ENCODE measurements at places on chromosomes 11 and 22.

- no peak for DNase-seq
Observed at GRCh38 chr11:82315093-82315492, 418.6 kb downstream of the FAM181B start.

GRCh38 chr22:38172832-38173640 lies 8.6 kb downstream of the PLA2G6 start:
- DNase-seq: peak; percentile 98

DNA sequence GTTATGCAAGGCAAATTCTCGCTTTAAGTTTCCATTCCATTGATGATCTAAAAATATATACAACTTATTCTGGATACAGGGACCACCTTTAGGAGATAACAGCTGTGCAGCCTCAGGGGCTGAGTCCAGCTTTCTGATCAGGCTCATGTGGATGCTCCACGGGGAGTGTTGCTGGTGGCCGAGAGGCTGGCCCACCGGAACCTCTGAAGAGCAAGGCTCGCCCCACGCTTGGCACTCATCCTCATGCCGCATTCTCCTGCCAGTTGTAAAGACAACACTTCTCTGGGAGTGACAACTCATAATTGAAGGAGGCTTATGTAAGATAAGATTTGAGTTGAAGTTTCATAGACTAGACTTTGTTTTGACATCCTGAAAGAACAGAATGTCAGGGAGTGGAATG lies 123.5 kb downstream of the MPPED1 start:
- DNase-seq: no peak

GRCh38 chr11:120178561-120179056 lies 32.2 kb upstream of the OAF start:
- DNase-seq: no peak

DNA sequence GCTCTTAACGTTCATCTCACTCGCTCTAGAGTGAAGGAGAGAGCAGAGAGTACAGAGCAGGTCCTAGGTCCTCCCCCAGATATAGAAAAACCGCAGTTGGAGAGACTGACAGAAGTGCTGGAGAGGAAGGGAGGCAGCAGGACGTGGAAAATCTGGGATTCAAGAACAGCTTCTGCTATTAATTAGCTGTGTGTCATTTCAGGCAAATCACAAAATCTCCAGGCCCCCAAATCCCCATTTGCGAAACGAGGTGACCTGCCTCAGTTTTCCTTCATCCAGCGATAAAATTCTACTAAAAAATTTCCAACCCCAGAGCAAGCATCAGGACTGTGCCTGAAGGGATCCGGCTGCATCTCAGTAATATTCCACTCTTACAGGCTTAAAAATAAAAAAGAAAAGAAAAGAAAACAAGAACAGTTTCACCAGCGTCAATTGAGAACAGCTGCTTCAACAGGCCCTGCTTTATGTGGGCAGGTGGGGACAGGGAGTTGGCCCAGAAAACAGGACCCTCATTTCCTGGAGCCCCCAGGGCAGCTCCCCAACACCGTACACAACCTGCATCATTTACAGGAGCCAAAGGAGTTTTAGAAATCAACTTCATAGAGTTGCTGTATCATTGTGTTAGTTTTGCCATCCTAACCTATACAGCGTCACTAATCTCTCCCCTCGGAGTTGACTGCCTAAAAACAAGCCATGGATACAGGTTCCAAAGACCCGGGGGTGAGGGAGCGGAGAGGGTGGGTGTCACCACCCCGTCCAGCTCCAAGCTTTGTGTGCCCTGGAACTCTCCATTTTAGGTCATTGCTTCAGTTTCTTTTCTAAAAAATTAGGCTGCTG lies 2.3 kb upstream of the MALAT1 start:
- peak; percentile 56 for DNase-seq

GRCh38 chr11:124747406-124748099 lies 4.5 kb downstream of the VSIG2 start:
- peak; percentile 50 for DNase-seq

DNA sequence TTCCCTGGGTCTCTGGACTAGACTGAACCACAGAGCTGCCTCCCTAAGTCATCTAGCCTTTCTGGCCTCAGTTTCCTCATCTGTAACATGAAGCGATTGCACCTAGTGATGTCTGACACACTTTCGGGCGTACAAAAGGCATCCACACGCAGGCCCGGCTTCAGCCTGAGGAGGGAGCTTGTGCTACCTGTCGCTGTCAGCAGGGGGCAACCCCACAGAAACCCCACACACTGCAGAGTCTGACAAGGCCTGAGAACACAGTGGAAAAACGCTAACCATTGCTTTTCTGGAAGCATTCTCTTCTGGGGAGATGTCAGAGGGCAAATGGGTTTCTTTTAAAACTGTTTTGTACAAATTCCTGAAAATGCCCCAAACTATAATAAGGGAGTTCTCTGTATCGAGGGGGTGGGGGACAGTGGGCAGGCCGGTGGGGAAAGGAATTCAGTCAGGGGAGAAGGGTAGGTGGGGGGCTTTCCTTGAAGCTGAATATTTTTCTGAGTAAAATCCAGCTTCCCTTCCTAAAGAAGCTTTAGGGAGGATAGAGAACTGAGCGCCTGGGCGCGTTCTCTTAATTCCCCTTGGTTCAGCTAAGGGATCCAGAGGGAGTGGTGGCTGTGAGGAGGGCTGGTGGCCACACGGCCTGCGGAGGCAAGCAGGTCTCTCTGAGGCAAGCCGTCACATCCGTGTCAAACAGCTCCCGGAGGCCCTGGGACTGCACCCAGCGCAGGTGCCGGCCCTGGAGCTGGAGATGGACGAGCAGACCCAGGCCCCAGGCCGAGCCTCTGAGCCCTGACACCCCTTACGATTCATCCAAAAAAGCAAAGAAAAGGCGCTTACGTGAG lies 533 bp downstream of the ELF5 start:
- DNase-seq: peak; percentile 49

DNA sequence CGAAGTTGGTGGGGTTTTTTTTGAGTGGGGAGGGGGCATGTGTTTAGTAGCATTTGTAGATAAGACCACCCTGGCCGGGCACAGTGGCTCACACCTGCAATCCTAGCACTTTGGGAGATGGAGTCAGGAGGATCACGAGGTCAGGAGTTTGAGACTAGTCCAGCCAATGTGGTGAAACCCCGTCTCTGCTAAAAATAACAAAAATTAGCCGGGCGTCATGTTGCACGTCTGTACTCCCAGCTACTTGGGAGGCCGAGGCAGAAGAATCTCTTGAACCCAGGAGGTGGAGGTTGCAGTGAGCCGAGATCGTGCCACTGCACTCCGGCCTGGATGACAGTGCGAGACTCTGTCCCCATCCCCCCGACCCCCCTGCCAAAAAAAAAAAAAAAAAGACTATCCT lies 34.6 kb downstream of the CECR2 start:
- DNase-seq: no peak

- no peak for DNase-seq
Observed at GRCh38 chr11:111010391-111011274, 234.9 kb upstream of the POU2AF2 start.

DNA sequence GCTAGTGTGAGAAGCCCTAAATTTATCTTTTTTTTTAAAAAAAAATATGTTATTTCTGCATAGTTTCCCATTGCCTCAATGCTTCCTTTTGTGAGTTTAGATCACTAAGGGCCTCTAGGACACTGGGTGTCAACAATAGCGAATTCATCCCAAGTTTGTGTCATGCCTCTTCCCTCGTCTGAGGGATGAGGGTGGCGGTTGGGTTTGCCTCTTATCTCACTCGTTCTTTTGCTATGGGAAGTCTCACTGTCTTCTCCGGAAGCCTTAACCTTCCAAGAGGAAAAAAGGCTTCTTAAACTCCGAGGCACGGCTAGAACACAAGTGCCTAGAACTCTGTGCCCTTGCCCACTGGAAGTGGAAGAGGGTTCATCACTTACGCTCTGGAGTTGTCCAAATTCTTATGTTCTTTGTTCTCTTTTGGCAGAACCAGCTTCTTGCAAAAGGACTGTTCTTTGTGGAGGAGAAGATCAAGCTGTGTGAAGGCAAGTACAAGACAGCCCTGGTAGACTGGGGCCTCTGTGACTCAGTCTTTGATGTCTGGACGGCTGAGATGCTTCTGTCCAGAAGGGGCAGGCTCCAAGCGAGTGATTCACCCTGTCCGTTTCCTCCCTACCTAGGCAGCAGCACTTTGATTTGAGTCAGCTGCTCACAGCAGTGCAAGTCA lies 78.5 kb downstream of the TRAF6 start:
- DNase-seq: peak; percentile 78

- DNase-seq: peak; percentile 46
Observed at GRCh38 chr11:102592634-102593581, 32.2 kb downstream of the MMP20 start.

DNA sequence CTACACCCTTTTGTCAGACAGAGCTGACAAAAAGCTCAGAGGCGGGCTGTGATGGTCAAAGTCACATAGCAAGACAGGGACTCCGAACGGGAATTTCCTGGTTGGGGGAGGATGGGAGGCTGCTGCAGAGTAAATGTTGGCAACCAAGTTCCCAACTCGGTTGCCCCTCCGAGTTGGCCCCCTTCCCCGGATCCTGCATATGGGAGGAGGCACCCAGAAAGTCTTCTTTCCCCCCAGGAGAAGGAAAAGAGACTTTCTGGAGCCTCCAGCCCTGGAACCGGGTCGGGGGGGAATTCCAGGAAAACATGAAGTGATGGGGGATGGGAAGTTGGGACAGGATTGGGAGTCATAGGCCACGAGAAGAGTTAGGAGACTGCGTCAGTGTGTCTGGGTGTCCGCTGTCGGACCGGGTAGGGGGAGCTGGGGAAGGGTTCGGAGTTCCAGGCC lies 614 bp downstream of the SELENOM start:
- no peak for DNase-seq

DNA sequence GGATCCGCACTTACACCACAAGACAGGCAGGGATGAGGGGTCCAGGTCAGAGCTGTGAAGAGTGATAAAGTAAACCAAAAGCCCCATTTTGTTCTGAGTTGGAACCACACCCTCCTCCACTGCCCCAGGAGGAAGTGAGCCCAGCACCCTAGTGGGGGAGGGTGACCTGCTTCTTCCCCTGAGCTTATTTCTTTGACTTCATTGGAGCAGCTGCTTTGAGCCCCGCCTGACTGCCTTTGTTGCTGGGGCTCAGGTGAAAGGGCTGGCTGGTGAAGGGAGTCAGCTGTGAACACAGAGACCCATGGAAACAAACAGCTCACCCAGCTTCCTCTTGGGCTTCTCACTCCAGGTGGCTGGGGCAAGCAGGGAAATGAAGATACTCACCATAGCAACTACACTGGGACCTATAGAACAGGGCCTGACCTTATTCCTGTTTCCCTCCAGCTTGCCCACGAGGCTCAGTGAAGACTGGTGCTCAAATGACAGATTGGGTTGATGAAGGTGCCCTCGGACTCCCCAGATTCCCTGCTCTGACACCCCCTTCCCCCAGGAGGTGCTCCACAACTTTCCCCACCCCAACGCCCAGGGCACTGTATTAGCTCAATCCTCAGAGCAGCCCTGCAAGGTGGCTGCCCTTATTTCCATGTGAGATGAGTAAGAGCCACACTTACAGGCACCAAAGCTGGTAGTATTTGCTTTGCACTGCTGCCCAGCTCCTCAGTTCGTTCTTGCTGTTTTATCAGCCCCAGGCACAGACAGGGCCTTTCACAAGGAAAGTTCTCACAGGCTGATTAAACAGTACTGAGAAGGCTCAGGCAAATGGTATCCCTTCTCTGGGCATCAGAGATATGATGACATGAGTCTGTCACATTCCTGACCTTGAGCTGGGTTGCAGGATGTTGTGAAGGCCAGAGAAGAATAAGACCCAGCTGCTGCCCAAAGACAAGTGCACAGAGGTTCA lies 2.4 kb downstream of the UCP2 start:
- peak; percentile 77 for DNase-seq

- DNase-seq: no peak
Observed at GRCh38 chr11:1232883-1233321, 10.0 kb downstream of the MUC5B start.

- no peak for DNase-seq
Observed at GRCh38 chr11:134205729-134206128, 18.0 kb downstream of the NCAPD3 start.

- no peak for DNase-seq
Observed at GRCh38 chr11:72998676-72999075, 143.4 kb downstream of the FCHSD2 start.

GRCh38 chr11:118318581-118319336 lies 14.2 kb downstream of the CD3E start:
- DNase-seq: no peak

GRCh38 chr11:15770798-15771414 lies 585.4 kb downstream of the SOX6 start:
- DNase-seq: peak; percentile 16

GRCh38 chr11:47915374-47915773 lies 65.0 kb upstream of the PTPRJ start:
- DNase-seq: peak; percentile 43

- no peak for DNase-seq
Observed at GRCh38 chr11:1706634-1707400, 9.8 kb downstream of the KRTAP5-6 start.

- peak; percentile 33 for DNase-seq
Observed at GRCh38 chr11:6655020-6655789, 404 bp downstream of the DCHS1 start.

GRCh38 chr22:29014773-29015172 lies 46.9 kb downstream of the C22orf31 start:
- DNase-seq: no peak

GRCh38 chr11:117570701-117571100 lies 226.3 kb downstream of the DSCAML1 start:
- DNase-seq: no peak

- DNase-seq: no peak
Observed at GRCh38 chr11:36627006-36627405, 29.0 kb upstream of the RAG2 start.

DNA sequence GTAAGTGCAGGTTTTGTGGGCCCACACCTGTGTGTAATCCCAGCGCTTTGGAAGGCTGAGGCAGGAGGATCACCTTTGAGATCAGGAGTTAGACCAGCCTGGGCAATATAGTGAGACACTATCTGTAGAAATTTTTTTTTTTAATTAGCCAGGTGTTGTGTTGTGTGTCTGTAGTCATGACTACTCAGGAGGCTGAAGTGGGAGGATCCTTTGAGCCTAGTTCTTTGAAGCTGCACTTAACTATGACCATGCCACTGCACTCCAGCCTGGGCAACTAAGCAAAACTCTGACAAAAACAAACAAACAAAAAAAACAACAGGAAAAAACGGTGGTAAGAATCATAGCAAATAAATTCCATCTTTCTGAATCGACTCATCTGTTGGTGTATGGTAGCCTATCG lies 268.6 kb upstream of the PDGFD start:
- no peak for DNase-seq

DNA sequence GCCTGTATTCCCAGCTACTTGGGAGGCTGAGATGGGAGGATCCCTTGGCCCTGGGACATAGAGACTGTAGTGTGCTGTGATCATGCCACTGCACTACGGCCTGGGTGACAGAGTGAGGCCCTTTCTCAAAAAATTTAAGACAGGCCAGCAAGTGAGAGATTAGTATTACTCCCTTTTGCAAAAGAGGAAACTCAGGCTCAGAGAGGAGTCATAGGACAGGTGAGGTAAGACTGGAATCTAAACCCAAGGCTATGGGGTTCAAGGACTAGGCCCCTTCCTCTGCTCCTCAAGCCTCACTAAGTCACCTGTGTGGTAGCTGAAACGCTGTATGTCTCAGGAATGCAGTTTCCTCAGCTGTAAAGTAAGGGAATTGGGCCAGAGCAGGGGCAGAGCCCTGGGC lies 1.6 kb upstream of the P2RY2 start:
- DNase-seq: no peak
